Kasumi-1 (cell line): ENCODE measurements at places on chromosomes 2 and 18.

GRCh38 chr18:13527256-13527655, 199.1 kb downstream of the FAM210A start:
- DNase-seq, result no peak

DNA sequence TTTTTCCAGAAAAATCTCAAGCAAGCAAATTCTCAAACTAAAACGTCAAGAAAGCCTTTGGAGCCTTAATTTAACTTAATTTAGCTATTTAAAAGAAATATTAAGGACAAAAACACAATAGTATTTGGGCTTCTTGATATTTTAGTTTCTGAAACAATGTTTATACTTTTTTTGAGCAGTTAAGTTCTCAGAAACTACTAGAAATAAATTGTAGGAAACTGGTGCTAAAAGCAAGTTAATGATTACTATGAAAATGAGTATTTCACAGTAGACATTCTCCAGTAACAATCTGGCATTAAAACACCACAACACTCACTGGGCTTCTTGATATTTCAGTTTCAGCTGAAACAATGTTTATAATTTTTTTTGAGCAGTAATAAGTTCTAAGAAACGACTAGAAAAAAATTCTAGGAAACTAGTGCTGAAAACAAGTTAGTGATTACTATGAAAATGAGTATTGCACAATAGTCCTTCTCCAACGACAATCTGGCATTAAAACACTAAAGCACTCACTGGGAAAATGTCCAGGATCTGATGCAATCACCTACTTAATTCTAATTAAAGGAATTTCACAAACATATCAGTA, 45.1 kb downstream of the TRAK2 start:
- peak; percentile 17 for DNase-seq

DNA sequence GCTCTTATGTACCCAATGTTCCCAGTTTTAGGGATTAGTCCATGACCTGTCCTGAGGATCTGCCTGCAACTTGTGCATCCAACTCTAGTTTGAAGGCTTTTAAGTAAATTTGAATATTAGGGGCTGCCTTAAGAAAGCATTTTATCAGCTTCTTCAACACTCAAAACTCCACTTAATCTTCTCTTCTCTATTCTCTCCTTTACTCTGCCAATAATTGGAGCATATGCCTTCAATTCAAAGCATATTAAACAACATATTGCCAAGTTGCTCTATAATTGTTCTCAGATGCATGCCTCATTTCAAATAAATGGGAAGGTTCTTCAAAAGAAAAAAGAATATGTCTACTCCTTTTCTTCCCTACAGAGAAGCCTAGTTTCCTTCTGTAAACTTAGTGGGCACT, 84.8 kb upstream of the NCKAP5 start:
- no peak for DNase-seq

- no peak for DNase-seq
These were observed 421.1 kb upstream of the CELF4 start for GRCh38 chr18:37986665-37987064.

GRCh38 chr2:240464514-240465241, 29.2 kb downstream of the GPC1 start:
- DNase-seq, result no peak

DNA sequence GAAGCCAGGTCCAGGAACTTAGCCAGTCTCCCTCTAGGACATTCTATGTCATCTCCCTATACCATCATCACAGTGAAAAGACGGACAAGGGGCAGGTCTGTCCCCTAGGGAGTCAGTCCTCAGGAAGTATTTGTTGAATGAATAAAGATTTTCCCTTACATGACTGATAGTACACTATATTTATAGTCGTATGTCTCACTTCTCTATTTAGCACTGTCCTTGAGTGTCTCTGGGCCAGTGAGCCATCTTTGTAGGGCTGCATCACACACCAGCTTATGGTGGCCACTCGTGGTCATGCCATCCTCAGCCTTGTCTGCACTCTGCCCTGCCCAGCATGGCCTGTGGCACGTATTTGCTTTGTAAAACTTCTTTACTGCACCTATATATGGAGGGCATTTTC, 25.8 kb downstream of the PTPN18 start:
- DNase-seq, result no peak

GRCh38 chr2:163665051-163665450, 70.8 kb downstream of the FIGN start:
- no peak for DNase-seq

- no peak for DNase-seq
These were observed 2114.1 kb upstream of the PIK3C3 start for GRCh38 chr18:39840856-39841481.

DNA sequence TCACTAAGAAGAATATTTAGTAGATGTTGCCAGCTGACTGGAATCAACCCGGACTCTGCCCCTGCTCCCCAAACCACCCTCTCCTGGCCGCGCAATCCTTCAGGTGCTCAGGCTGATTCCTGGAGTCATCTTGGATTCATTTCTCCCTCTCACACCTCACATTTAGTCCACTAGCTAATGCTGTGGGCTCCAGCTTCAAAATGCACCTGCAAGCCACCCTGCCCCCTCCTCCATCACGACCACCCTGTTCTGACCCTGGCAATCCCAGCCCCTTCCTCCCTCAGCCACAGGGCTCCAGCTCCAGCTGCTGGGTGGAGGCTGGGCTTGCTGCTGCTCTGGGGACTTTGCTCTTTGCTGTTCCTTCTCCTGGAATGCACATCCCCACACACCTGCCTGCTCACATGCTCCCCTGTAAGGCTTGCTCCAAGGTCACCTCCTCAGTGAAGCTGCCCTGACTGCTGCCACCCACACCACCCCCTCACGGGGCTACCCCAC, 61.3 kb upstream of the SH3RF3 start:
- DNase-seq, result no peak
